Fibroblast of the aortic adventitia (primary cell): ENCODE measurements at places on chromosomes 3 and 15.

DNA sequence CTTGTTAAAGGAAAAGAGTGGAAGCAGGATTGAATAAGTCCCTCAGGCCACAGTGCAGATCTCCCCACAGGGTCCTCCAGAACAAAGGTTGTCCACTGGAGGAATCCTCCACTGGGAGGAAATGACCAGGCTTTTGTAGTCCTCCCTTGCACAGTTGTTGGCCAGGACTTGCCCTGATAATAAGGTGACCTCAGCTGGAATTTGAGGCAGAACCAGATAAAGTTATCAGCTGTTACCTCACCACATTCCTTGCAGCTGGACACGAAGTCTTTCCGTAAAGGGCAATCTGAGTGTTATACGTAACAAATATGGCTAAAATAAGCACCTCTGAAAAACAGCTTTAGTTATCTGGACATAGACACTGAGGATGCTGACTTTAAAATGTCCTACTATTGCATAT lies 83.5 kb upstream of the NAALADL2 start:
- peak; percentile 91 for DNase-seq

GRCh38 chr3:4835616-4836043 lies 143.6 kb upstream of the BHLHE40 start:
- DNase-seq = no peak

DNA sequence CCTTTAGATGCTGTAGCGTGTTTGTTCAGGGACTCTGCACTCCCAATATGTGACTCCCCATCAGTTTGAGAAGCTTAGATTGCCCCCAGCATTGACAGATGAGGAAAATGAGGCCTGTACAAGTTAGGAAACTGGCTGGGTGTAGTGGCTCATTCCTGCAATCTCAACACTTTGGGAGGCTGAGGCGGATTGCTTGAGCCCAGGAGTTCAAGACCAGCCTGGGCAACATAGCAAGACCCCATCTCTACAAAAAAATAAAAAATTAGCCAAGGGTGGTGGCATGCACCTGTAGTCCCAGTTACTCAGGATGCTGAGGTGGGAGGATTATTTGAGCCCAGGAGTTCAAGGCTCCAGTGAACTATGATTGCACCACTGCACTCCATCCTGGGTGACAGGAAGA lies 14.0 kb upstream of the PTPN23 start:
- DNase-seq = no peak

GRCh38 chr3:119469418-119470189 lies 841 bp downstream of the POGLUT1 start:
- peak; percentile 43 for DNase-seq

DNA sequence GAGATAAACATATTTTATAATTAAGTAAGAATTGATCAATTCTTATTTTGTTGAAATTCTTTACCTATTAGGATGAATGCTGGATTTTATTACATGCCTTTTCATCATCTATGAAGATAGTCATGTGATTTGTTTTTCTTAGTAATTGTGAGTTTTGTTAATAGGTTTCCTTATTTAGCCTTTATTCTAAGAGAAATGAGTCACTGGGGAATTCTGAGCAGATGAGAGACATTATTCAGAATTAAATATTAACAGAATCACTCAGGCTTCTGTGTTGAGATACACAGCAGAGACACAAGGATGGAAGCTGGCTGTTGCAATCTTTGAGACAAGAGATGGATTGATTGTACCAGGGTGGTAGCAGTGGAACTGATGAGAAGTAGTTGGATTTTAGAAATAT lies 7.4 kb upstream of the ANO10 start:
- DNase-seq = no peak

DNA sequence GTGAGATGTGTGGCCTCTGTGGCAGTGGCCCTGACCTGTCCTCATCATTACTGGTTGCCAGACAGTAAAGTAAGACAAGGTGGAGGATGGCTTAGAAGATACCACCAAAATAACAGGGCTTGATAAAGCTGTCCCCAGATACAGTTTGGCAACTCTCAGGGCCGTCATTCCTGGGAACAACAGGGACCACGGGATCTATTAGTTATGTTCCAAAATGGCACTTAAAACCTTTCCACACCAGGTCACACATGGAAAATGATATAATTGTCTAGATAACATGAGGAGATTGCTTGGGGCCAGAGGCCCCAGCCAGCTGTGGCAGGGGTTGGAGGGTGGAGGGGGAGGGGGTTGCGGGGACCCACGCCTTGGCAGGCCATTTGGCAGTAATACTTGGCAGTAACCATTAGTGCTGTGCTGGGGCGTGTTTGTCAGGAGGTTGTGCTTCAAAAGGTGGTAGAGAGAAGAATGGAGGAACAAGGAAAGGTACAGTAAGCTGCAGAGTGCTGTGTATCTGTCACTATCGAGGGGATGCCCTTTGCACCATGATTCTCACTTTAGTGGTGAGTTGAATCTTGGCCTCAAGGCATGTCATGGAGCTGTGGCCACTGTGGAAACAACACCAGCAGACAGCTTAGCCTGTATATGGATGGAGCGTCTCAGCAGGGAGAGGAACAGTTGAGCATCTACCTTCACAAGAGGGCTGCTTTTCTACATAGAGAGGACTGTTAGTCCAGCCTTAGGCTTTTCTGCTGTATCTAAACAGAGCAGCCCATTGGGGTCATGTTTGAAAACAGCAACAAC lies 14.0 kb downstream of the PLCL2 start:
- no peak for DNase-seq

GRCh38 chr3:96863129-96863740 lies 48.8 kb downstream of the EPHA6 start:
- peak; percentile 19 for DNase-seq

DNA sequence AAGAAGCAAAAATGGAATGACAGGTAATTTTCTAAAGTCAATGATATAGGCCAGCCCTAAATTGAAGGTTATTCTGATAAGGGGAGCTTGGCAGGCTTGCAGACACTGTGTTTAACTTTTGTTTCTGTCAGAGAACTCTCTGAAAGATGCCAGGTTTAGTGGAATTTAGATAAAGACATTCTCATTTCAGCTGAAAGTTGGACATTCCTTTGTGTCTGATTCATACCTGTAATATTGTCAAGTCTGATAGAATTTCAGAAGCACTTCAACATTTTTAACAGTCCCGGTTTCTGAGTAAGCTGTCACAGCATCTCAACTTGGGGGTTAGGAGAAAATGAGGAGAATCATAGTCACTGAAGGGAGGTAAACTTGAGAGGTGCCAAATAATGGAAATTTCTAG lies 84.0 kb downstream of the DIPK2A start:
- peak; percentile 70 for DNase-seq

DNA sequence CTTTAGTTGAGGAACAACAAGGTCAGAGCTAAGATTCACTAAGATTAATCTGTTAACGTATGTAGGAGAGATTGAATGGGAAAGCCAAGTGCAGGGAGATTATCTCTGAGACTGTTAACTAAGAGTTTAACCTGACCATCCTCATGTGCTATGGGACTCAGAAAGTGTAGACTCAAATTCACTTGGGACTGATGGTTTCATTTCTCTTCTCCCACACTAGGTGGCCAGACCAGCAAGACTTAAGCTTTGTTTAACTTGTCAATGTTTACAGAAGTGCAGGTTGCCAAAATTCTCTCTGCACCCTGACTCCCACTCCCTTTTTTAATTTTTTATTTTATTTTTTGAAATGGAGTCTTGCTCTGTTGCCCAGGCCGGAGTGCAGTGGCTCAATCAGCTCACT lies 6.3 kb upstream of the HEXA start:
- DNase-seq = no peak

GRCh38 chr3:163315786-163316185 lies 1762.5 kb downstream of the SI start:
- DNase-seq = no peak

DNA sequence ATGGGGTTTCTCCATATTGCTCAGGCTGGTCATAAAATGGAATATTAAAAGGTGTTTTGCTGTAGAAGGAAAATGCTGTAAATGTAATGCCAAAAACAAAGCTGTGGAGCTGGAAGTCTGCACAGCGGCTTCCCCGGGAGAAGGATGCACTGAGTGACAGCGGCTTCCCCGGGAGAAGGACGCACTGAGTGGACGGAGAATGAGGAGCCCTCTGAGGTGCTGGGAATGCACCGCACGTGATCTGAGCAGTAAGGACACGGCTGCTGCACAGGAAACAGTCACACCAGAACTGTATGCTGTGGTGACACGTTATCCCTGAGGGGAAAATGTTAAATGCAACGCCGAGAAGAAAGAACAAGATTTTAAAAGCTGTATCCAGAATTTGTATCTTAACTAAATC lies 24.6 kb downstream of the TNK2 start:
- DNase-seq = no peak

GRCh38 chr3:73143821-73144237 lies 82.4 kb downstream of the EBLN2 start:
- DNase-seq = peak; percentile 12

DNA sequence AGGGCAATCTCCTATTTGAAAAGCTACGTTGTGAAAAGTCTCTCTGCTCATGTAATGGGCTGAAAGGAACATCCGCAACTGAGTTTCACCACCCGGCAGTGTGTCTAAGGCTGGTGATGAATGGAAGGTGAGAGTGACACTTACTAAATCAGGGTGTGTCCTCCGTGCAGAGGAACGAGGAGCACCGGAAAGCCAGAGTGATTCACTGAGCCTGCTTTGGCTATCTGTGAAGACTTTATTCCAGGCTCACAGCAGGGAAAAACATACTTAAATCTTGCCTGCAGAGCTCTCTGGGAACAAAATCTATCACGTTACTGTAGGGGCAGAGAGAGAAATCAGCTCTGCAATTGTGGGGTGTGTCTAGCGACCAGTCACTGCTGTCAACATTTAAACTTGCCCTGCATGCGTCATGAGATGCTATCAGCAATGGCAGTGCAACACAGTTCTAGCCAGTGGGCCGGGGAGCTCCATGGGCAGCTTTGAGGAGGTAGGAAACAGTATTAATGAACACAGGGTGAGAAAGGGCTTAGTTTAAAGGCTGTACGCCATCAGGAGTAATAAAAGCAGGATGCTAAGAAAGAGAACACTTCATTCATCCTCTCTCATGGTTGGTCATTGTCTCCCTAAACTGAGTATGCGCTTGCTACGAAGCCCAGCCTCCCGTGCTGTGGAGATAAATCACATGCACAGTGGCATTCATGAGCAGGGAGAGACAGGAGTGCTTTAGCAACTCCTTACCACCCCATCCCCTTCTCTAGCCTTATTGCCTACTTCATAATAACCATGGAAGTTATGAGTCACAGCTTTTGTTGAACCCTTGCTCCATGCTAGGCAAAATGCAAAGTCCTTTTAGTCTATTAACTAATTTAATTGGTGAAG lies 542.7 kb upstream of the ADAMTS9 start:
- DNase-seq = no peak

GRCh38 chr3:28089527-28089897 lies 151.9 kb upstream of the CMC1 start:
- no peak for DNase-seq

GRCh38 chr3:177345049-177345972 lies 148.0 kb upstream of the TBL1XR1 start:
- DNase-seq = peak; percentile 97

DNA sequence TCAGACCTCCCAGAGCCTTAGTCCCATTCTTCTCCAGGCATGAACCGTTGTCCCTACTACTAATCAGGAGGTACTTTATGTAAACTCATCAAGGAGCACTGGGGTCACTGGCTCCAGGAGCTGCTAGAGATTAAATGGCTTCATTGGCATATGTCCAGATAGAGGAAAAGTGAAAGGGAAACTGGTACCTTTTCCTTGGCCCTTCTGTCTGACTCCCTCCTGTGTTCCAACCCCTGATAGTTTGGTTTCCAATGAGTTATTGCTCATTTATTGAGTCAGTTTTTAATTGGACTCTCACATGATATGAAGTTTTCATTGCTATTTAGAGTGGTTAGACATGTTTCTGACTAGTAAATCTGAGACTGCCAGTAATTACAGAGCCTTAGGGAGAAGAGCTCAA lies 130.5 kb upstream of the BFSP2 start:
- DNase-seq = no peak

GRCh38 chr15:25800761-25801515 lies 62.2 kb downstream of the ATP10A start:
- DNase-seq = no peak

DNA sequence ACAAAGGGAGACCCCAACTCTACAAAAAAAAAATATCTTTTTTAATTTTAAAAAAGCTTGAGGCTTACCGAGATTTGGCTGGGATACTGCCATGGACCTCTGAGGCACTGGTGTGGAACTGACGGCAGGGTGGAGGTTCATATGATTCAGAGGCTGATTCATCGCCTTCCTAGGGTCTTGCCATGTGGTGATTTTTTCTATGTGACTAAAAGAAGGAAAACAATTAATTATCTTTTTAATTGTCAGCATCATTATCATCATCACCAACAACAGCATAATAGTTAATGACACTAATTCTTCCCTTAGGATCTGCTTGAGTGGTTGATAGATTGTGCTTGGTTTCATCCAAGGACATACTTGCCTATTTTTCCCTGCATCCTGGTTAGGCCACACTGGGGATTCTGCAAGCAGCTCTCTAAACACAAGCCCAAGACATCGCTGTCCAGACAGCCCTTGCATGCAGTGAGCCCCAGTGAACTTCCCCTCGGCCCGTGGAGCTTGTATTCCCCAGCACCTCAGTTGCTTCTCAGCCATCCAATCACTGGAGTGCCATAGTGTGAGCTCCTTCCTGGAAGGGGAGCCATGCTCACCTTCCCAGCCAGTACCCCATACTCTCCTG lies 84.9 kb downstream of the WWTR1 start:
- peak; percentile 87 for DNase-seq

DNA sequence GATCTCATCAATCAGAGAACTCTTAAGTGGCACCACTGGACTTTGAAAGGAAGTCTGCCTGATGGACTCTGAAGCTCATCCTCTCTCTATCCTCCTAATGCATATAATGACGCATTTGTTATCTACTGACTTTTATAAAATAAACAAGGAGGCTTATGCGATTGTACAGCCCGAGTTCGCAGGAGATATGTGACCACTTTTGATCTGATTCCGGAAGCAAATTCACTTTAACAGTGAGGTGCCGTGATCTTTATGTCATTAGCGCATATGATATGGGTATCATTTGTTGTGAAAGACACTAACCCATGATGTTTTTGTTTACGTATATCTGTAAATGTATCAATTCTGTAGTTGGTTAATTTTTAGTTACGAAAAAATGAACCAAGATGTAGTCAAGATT lies 427 bp upstream of the RNF111 start:
- DNase-seq = no peak

GRCh38 chr3:197782230-197782629 lies 8.8 kb upstream of the LRCH3 start:
- no peak for DNase-seq

GRCh38 chr3:41846850-41847249 lies 115.1 kb downstream of the ULK4 start:
- DNase-seq = no peak

DNA sequence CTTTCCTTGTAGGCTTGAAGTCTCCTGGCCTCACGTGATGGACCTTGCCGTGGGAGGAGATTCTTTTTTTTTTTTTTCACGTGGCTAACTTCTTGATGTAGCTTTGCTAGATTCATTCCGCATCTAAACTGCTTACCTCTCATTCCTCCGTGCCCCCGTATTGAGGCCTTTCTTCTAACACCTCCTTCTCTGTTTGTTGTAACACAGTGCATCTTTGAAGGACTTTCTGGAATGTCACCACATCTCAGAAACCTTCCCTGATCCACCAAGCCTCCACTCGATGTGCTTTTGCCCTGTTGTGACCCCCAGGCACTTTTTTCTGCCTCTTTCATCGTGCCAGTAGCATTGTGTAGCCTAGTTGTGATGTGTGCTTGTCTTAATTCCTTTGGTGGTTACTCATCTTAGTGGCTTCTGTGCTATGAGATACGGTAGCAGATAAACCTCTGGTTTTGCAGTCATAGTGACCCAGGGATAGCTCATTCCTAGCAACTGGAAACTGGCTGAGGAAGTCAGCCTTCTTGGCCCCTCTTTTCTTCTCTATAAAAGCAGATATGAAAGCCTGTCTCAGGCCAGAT lies 1.6 kb upstream of the BNC1 start:
- DNase-seq = peak; percentile 76

- DNase-seq = no peak
Observed at GRCh38 chr3:197580253-197580691, 24.5 kb upstream of the BDH1 start.
